Stimulated activated CD4-positive, alpha-beta T cell treated with anti-CD3 and anti-CD28 coated beads, TNF-alpha, amount 100 ng/mL, for 24 hours (primary cell): ENCODE measurements at places on chromosomes 12 and 14.

DNA sequence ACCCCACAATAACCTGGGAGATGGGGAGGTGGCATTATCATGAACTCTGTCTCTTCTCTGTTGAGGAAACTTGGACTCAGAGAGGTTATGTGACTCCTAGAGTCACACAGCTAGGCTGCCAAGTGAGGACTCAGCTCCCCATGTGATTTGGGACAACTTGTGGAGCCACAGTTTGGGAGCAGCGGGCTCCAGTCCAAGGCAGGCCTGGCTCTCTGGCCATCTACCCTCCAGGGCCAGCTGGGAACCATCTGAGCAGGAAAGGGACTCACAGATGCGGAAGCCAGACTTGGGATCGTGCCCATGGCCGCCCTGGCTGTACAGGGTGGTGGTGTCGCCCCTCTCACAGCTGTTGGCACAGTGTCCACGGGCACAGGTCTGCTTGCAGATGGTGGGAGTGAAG lies 59.1 kb downstream of the ISCA2 start:
- no peak for DNase-seq

DNA sequence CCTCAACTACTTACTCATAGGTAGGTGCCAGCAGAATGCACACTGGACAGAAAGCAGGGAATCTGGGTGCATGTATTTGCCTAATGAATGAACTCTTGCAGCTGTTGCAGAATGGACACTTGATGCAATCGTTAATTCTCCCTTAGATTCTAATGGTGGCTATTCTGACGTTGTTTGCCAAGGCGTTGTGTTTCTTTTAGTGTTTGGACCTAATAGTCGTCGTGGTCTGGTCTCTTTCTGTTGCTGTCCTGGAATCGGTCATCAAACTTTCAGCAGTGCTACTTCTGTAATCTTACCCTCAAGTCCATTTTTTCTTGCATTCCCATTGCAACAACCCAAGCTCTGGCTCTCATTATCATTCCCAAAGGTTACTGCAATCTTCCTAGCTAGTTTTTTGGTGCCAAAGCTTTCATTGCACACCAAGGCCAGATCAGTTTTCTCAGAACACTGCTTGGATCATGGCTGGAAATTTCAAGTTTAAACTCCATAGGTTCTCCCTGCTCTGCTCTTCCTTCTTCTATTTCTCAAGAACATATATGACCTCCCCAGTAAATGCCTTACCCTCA lies 31.3 kb downstream of the BMP4 start:
- no peak for DNase-seq

DNA sequence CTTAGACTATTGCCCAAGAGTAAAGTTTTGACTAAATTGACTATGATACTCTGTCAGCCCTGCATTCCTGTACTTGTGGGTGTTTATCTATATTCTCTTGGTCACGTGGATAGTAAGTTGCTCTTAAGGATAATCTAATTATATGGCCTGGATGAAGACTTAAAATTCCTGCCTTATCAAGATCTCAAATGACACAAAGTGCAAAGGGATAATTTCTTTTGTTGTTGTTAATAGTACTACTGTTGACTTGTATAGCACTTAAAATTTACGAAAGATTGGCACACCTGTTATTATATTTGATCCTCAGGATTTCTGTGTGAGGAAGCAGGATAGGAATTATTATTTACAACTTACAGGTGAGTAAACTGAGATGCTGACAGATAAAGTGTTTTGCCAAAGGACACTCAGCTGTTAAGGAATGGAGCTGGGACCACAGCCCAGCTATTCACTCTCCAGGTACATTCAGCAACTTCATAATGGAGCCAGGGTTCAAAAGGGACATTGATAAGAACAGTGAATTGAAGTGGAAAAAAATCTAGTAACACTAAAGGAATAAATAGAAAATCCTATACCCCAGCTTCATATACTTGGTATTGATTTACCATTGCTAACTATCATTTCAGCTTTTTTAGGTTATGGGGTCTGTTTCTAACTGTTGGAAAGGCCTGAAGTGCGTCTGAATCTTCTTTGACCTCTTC lies 53.4 kb upstream of the EVL start:
- no peak for DNase-seq

DNA sequence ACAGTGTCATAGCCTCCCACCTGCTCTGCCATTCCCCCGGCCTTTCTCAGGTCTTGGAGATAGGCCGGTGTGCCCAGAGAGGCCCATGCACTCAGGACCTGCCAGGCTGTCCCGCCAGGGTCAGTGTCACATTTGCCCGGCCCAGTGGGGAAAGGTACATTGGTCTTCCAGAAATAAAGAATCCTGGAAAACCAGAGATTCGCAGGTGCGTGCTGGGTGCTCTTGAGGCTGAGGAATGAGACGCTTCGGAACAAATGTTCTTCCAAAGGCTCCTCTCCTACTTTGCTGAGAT lies 205.8 kb upstream of the RTL1 start:
- DNase-seq: no peak

GRCh38 chr12:55955800-55956508 lies 9.9 kb downstream of the PMEL start:
- DNase-seq: peak; percentile 51

DNA sequence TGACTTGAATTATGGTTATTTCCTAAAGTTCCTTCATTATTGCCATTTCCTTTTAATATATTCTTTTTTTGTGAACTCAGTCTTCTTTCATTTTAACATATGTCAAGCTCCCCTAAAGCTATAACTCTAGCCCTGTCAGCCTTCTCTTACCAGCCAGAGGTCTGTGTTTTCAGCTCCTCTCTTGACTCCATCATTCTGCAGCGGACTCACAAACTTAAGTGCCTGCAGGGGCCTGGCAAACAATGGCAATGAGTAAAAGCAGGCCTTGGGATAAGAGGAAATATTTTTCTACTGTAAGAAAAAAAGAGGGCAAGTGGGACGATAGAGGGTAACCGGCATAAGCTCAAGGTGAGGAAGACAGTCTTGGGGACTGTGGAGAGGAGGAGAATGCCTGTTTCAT lies 424.5 kb upstream of the RGS6 start:
- no peak for DNase-seq

- no peak for DNase-seq
These were observed 99.6 kb downstream of the TSPAN9 start for GRCh38 chr12:3176754-3177153.

DNA sequence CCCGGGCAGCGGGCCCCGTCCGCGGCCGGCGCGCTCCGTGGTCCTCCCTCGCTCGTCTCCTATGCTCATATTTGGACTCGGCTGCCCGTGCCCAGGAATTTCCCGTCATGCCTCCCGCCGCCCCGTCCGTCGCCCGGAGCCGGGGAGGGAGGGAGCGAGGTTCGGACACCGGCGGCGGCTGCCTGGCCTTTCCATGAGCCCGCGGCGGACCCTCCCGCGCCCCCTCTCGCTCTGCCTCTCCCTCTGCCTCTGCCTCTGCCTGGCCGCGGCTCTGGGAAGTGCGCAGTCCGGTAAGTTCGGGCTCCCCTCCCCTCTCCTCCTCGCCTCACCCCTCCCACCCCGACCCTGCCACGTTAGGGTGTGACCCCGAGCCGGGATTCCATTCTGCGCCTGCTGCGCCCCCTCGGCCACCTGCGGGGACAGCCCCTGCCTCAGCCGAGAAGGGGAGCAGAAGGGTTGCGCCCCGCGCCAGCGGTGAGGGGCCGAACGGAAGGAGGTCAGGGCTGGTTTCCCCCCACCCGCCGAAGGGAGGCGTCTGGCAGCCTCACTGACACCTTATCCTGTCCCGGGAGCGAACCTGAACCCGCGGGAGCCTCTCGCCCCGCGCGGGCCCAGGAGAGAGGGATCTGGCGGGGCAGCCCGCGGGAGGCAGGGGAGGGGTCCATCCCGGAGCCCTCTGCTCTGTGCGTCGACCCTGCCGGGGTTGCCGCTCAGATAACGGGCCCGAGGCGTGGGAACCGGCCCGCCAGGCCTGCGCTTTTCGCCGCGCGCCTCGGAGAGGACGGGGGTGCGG lies at the start of gene MSRB3:
Gene MSRB3 (plus strand): TSS at position 108 of the 793 bp plus-strand sequence. CDS start 29,897 bp downstream, outside the sequence.
- no peak for DNase-seq

DNA sequence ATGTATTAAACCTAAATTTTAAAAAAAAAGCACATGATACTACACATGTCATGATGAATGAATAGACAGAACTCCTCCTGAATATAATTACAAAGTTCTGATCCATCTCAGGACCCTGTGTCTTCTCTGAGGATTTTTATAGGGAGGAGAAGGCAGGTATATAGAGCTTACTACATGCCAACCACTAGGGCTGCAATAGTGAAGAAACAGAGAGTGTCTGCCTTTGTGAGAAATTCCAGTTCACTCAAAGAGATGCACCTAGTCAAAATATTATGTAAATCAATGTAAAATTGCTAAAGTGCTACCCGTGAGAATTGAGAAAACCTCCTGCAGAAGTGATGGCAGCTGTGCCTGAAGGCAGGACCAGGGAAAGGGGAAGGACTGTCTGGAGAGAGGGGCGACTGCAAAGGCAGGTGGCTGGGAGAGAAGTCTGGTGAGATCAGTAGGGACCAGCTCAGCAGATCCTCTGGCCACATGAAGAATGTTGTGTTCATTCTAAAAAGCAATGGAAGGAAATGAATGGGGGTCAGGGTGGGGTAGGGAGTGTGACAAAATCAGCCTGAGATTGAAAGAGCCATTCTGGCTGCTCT lies 15.1 kb downstream of the ABHD4 start:
- DNase-seq: no peak

DNA sequence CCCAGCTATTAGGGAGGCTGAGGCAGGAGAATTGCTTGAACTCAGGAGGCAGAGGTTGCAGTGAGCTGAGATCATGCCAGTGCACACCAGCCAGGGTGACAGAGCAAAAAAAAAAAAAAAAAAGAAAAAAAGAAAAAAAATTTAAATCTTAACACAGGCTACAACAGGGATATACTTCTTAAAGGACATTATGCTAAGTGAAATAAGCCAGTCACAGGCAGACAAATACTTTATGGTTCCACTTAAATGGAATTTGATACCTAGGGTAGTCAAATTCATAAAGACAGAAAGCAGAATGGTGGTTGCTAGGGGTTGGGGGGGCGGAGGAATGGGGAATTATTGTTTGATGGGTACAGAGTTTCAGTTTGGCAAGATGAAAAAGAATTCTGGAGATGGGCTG lies 14.8 kb upstream of the PPTC7 start:
- DNase-seq: no peak

DNA sequence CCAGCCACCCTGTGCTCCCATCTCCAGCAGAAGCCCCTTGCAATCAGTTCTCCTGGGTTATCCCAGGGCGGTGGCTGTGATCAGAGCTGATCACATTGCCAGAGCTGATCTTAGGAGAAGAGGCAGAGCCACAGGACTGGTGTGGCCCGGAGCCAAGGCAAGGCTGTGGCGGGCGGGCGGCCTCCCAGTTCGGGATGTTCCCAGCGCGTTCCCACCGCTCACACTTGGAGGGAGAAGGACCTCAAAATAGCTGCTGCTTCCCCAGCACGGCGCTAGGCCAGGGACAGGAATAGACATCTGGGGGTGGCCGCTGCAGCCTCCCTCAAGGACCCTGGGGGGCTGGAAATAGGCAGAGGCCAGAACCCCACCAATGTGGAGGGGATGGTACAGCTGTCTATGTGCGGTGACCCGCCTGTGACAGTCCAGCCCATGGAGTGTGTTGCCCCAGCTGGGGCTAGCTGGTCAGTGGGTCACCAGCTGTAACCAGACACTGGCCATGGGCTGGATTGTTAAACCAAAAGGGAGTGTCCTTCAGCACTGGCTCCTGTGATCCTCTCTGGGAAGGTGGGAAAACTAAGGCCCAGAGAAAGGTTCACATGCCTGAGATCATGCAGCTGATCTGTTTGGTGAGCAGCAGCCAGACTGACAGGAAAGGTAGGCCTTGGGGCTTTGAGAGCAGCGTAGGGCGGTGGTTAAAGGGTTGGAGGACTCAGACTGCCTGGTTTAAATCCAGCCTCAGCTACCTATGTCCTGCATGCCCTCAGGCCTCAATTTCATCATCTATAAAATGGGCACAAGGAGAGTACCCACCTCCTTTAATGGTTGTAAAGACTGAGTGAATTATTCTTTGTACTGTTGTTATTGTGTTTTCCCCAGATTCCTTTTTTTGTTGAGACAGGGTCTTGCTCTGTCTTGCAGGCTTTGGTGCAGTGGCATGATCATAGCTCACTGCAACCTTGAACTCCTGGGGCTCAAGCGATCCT lies 8.0 kb upstream of the POP5 start:
- no peak for DNase-seq

GRCh38 chr14:86057018-86057667 lies 527.2 kb downstream of the FLRT2 start:
- no peak for DNase-seq

GRCh38 chr12:18461758-18462157 lies 200.4 kb downstream of the PIK3C2G start:
- DNase-seq: no peak

DNA sequence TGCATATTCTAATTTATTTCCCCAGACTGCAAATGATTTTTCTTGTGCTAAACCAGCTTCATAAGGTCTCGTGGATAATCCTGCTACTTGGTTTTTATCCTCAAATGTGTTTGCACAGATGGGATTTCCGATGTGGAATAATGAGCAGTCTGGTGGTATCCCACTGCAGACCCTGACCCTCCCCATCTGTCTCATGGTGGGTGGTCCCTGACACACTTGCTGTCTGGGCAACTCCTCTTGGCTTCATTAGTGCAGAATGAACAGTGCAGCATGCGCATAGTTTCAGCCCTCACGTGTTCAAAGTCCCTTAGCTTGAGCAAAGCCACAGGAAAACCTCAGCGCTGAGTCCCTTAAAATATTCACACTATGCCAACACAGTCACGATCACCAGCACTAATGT lies 996.5 kb downstream of the AACS start:
- DNase-seq: no peak
